ENCODE measurements at places on chromosomes 4 and X.
A peak's percentile ranks its signal among the peaks of the same experiment; 100 is the strongest.

GRCh38 chr4:170497112-170497511, 407.4 kb upstream of the AADAT start:
- DNase-seq, result peak; percentile 9

DNA sequence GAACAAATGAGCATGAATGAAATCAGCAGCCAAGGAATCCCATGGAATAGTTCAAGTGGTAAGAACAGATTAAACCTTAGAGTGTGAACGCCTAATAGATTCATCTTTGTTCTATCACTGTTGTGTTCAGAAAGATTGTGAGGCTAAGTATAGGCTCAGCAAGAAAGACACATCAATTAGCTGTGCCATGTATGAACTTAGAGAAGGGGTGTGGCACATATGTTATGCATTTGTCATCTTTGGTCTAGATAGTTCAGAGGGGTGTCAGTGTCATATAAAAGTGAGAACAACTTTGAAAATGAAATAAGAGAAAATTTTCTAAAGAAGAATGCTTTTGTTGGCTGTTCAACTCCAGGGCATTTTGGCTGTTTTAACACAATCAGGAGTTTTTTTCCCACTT, 9.4 kb downstream of the DAPP1 start:
- DNase-seq, result no peak

GRCh38 chrX:12895866-12896265, 10.6 kb upstream of the TLR8 start:
- no peak for DNase-seq

DNA sequence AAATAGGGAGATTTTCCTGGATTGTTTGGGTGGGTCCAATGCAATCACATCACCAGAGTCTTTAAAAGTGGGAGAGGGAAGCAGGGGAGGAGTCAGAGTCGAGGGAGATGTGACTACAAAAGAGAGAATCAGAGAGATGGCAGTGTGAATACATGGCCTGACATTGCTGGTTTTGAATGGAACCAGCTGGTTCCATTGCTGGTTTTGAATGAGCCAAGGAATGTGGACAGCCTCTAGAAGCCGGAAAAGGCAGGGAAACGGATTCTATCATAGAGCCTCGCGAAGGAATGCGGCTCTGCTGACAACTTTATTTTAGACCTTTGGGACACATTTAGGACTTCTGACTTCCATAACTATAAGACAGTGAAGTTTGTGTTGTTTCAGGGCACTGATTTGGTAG, 627.0 kb upstream of the HTR2C start:
- DNase-seq, result no peak
